A549 treated with DMSO at 1 μM for 4 hours (cell line): ENCODE measurements at places on chromosomes 6 and 20. TPM values are rescaled to one million over a fixed set of nuclear protein-coding genes. Genes with fewer than 3 reads are reported as not detected.

RALY gene
- total RNA-seq = 143 to 161 TPM (median 150 TPM) in 5 replicates

ARFGAP1 gene
- total RNA-seq = 67.7 to 105 TPM (median 90.0 TPM) in 5 replicates

CRIP3 gene
- total RNA-seq = 0.45 to 0.83 TPM (median 0.58 TPM) in 5 replicates

POU3F2 gene
- 0.01 to 0.02 TPM in 2 of 5 replicates, not detected in the others for total RNA-seq

CST4 gene
- not detected in 5 replicates for total RNA-seq

UNC5CL gene
- 0.28 to 0.38 TPM (median 0.33 TPM) in 5 replicates for total RNA-seq

NRSN2 gene
- 55.9 to 68.2 TPM (median 59.5 TPM) in 5 replicates for total RNA-seq

ELOVL4 gene
- 1.3 to 2.1 TPM (median 1.8 TPM) in 5 replicates for total RNA-seq

C6orf132 gene
- 1.1 to 1.3 TPM (median 1.3 TPM) in 5 replicates for total RNA-seq

GTSF1L gene
- total RNA-seq = not detected in 5 replicates

OR2B3 gene
- total RNA-seq = not detected in 5 replicates

NR2E1 gene
- not detected in 5 replicates for total RNA-seq

SLC17A1 gene
- total RNA-seq = 0.06 TPM in 2 of 5 replicates, not detected in the others

FRS3 gene
- total RNA-seq = 1.9 to 2.7 TPM (median 2.5 TPM) in 5 replicates

EBF4 gene
- total RNA-seq = 1.8 to 3.5 TPM (median 2.6 TPM) in 5 replicates

SLC26A8 gene
- total RNA-seq = not detected in 5 replicates

PSORS1C2 gene
- total RNA-seq = not detected in 5 replicates

BHLHE23 gene
- total RNA-seq = not detected in 5 replicates

LY6G6C gene
- 0.12 to 0.20 TPM in 2 of 5 replicates, not detected in the others for total RNA-seq

DDX39B gene
- total RNA-seq = 352 to 407 TPM (median 386 TPM) in 5 replicates

PTK7 gene
- total RNA-seq = 4.3 to 5.8 TPM (median 4.9 TPM) in 5 replicates

ADIG gene
- not detected in 5 replicates for total RNA-seq

BANF2 gene
- not detected in 5 replicates for total RNA-seq

NKX2-2 gene
- not detected in 5 replicates for total RNA-seq

SMLR1 gene
- not detected in 5 replicates for total RNA-seq

KIAA1755 gene
- total RNA-seq = 0.12 to 0.29 TPM (median 0.15 TPM) in 5 replicates

RIPPLY2 gene
- total RNA-seq = 0.28 to 1.3 TPM (median 0.41 TPM) in 5 replicates

DIDO1 gene
- total RNA-seq = 24.0 to 26.1 TPM (median 25.8 TPM) in 5 replicates

DLL1 gene
- 0.16 to 0.26 TPM (median 0.19 TPM) in 4 of 5 replicates, not detected in the other for total RNA-seq

NMBR gene
- total RNA-seq = not detected in 5 replicates

PCNA gene
- total RNA-seq = 418 to 444 TPM (median 422 TPM) in 5 replicates

BCAS1 gene
- 0.55 to 0.85 TPM (median 0.71 TPM) in 5 replicates for total RNA-seq

CFB gene
- total RNA-seq = 1.7 to 3.4 TPM (median 2.1 TPM) in 5 replicates

RSPH9 gene
- total RNA-seq = 0.17 to 0.26 TPM (median 0.20 TPM) in 5 replicates

ASIP gene
- not detected in 5 replicates for total RNA-seq
